HL-60 (cell line): ENCODE measurements at places on chromosomes 2 and 18.

DNA sequence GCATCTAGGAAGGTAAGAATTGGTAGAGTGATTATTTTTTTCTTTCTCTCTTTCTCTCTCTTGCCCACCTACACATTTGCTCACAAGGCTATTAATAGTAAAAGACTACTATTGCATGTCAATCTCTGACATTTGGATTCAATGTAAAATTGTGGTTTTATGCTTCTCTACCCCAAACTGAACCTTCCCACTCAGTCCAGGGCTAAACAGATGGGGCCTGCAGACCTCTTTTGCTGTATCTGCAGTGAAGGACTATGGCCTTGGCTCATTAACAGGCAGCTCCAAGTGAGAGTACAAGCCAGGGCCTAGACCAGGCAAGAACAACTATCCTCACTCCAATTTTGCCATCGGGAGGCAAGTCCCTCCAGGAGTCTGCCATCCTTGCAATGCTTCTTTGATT is 68.3 kb upstream of the ARL4C start:
- DNase-seq = no peak

DNA sequence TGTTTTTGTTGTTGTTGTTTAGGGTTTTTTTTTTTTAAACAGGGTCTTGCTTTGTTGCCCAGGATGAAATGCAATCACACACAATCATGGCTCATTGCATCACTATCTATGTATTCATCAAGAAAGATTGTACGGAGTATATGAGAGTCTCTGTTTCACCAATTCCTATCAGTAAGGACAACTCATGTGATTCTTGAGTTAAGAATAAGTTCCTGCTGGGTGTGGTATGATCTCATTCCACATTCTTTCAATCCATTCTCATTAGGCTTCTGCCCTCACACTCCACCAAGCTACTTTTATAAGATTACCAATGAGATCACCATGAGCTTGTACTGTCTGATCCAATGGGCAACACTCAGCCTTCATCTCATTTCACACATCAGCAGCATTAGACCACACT is 9.1 kb upstream of the AP1S3 start:
- no peak for DNase-seq

DNA sequence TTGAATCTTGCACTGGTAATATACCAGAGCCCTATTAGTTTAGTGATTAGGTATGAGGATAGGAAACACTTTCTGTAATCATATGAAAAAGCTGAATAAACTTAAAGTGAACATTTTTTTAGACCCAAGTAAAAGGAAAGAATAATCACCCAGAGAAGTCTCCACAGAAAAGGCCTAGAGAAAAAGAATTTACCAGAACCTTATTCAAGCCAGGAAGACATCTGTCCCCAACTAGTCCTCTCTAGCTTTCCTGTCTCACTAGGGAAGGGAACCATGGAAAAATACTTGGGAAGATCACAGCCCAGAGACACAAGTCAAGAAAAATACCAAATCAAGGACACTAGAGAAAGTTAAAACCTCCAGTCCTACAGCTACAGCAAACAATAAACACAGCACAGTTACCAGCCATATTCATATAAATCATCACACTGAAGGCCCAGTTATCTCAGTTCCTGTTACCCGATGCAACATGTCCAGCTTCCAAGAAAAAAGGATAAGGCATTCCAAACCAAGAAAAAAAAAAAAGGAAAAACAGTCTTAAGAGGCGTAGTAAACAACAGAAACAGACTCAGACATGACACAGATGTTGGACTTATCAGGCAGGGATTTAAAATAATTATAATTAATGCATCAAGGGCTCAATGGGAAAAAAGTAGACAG is 461.5 kb downstream of the IRS1 start:
- DNase-seq = no peak

GRCh38 chr2:96927405-96928171 is 57.7 kb upstream of the SEMA4C start:
- DNase-seq = no peak

- no peak for DNase-seq
Observed at GRCh38 chr2:60520917-60521539, 32.4 kb downstream of the BCL11A start.

DNA sequence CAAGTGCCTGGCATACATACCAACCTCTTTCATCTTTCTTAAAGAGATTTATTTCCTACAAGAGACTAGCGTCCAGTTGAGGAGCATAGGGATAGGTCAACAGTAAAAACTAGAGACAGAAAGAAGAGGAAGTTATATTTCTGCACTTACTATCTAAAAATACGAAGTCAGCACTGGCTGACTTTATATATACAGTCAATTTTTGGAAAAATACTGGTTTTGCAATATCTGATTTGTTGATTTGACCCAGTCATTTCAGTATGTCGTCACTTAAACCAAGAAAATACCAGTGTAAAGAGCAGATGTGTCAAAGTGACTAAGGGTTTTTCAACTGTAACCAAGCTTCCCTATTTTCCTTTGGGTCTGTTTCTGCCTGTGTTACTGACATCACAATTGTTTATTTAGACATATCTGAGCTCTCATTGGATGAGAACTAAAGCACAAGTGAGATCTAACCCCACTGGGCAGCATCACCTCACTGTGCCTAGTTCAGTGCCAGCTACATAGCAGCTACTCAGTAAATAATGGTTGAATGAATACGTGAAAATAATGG is 23.0 kb downstream of the CYTIP start:
- peak; percentile 66 for DNase-seq
